ENCODE measurements at places on chromosomes 3 and 15. TPM values are rescaled to one million over a fixed set of nuclear protein-coding genes. Genes with fewer than 3 reads are reported as not detected.
A peak's percentile ranks its signal among the peaks of the same experiment; 100 is the strongest.

DNA sequence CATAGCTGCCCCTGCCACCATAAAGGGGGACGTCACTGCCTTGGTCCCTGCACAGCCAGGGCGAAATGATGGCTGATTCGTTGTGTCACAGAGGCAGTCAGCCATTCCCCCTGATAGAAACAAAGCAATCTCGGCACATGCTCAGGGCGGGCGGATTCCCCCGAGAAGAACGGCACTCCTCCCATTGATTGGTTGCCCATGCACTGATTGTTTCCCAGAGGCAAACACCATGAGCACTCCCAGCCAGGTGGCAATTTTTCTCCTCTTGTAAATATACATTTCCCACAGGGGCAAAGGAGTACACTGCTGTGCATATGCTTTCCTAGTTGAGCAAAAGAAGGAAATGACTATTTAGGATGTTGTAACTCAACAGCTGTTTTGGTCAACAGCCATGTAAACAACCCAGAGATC is 56.5 kb downstream of the KY start:
- DNase-seq: no peak

The PLOD2 gene
- 37.0 TPM for polyA plus RNA-seq

DNA sequence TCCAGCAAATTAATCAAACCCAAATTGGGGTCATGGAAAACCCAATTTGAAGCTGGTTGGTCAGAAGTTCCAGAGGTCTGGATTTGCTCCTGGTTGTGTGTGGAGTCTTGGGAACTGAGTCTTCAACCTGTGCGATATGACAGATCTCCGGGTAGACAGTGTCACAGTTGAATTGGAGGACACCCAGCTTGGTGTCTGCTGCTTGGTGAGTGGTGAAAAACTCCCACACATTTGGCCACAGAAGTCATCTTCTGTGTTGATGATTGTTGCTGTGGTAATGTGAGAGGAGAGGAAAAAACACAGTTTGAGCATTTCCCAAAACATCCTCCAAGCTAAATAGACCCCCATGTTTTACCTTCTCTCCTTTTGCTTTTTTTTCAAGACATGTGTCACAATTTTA is 218.1 kb downstream of the TP63 start:
- no peak for DNase-seq

GRCh38 chr15:52682200-52682599 is 3.0 kb upstream of the ATOSA start:
- DNase-seq: no peak

- DNase-seq: no peak
Measured at GRCh38 chr15:62641825-62642224, 400.7 kb upstream of the TPM1 start.

DNA sequence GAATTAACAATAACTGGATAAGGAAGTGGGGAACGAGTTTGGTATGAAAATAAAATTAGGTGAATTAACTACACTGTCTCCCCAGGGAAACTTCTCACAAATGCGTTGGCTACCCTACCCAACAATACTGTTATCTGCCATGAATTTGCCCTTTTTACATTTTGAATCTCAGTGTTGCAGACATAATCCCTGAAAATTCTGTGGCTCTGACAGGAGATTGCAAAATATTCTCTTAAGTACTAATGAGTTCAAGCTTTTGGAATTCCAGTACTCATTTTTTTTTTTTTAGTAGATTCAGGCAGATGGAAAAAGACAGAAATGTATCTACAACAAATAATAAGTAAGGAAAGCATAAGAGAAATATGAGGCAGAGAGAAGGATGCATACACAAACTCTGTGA is 332.6 kb downstream of the LSAMP start:
- DNase-seq: no peak

The CNTN4 gene
- polyA plus RNA-seq: 5.5 TPM

GRCh38 chr3:25594007-25594502 is 70.7 kb downstream of the TOP2B start:
- DNase-seq: peak; percentile 81

DNA sequence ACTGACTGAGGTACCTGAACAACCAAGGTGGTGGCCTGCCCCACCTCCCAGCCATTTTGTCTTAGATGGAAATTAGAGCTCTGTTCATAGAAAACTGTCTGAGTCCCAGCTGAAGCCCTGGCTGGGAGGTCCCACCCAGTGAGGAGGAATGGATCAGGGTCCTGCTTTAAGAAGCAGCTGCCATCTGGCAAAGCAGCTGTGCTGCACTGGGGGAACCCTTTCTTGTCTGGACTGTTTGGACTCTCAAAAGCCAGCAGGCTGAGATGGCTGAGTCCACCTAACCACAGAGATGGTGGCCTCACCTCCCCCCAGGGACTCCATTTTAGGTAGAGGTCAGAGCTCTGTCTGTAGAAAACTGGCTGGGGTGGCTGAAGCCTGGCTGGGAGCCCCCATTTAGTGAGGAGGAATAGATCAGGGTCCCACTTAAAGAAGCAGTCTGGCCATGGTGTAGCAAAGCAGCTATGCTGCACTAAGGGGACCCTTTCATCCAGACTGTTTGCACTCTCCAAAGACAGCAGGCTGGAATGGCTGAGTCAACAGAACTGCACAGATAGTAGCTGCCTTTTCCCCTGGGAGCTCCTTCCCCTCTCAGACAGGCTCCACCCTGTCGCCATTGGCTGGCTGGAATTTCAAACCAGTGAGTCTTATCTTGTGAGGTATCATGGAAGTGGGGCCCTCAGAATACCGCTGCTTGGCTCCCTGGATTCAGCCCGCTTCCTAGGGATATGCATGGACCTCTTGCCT is 116.9 kb downstream of the EPHA6 start:
- no peak for DNase-seq

DNA sequence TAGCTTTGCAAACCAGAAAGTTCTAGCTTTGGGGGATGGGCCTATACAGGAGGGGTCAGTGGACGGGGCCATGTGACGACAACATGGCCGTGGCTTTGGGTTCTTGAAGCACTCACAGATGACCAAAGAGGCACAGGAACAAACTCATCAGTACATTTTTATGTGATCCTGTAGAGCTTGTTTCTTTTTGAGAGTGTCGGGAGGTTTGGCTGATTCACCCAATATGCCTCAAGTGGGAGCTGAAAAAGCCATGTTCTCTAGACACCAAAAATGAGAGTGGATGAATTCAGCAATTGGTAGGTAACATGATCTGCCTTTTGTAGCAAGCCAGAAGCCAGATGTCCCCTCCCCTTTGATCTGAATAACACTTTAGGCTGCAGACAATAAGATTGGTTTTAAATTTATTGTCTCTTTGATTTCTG is 30.1 kb downstream of the GREM1 start:
- no peak for DNase-seq

- DNase-seq: no peak
Measured at GRCh38 chr3:177601152-177601551, 403.9 kb upstream of the TBL1XR1 start.

- no peak for DNase-seq
Measured at GRCh38 chr3:69165744-69166143, 43.3 kb upstream of the LMOD3 start.

The DAZL gene
- 0.62 TPM for polyA plus RNA-seq

DNA sequence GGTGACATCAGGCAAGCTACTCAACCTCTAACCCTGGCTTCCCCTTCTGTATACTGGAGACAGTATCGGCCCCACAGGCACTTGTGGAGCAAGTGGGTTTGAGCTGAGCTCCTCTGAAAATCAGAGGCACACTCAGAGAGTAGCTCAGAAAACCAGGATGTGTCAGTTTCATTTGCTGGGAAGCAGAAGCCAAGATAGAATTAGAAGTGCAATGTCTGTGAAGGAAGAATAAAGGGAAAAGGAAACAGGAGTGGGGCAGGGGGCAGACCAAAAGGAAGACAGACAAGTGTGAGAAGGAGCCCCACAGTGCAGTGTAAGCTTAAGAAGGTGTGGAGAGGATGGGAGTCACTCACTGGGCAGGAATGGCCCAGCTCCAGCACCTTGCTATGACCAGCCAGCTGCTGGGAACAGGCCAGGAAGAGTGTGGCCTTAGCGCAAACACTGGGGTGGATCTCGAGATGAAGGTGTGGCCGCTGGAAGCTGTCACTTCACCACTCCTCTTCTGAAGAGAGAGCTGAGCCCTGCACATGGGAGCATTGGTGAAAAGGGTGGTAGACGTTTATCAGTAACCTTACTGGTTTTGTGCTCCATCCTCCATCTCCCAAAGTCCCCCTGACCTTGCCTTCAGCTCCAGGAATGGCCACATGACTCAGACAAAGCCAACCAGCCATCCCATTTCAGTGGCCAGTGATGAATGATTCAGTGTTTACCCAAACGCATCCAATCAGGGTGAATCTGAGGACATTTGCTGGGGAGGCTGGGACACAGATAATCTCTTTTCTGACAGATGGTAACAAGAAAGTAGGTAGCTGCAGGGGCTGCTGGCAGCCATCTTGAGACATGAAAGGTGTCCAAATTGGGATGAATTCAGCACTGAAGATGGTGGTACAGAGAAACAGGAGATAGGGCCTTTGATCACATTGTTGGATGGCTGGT is 108.4 kb downstream of the SHQ1 start:
- no peak for DNase-seq

- no peak for DNase-seq
Measured at GRCh38 chr3:72451841-72452240, 396.4 kb downstream of the SHQ1 start.

DNA sequence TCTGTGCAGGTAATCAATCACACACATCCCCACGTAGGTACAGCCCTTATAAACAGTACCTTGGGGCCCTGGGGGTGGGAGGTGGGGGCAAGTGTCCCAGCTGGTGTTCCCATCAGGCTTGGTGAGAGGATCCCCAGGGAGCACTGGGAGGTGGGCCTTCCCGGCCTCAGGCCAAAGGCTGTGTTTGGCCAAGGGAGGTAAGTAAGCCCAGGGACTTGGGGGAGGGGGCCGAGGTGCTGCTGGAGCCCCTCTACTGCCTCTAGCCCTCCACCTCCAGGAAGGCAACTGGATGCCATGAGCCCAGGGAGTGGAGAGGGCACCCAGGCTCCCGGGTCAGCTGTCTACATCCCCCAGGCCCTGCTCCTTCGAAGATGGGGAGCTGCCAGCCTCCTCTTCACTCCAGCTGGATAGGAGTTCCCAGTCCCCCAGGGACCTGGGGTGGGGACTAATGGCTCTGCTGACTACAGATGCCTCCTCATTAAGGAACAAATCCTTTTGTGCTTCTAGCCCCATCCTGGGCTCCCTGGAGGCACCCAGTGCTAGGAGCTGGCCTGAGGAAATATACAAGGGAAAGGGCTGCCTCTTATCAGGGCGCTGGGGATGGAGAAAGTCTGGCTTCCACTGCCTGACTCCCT is 33.1 kb downstream of the RNU5B-1 start:
- DNase-seq: no peak

The TMEM108 gene
- 0.37 TPM for polyA plus RNA-seq

- no peak for DNase-seq
Measured at GRCh38 chr15:62612771-62613170, 429.8 kb upstream of the TPM1 start.

- DNase-seq: peak; percentile 53
Measured at GRCh38 chr3:122322095-122323075, 2.7 kb upstream of the CSTA start.

- DNase-seq: peak; percentile 29
Measured at GRCh38 chr3:89571707-89572106, 464.3 kb downstream of the EPHA3 start.

The RAB27A gene
- polyA plus RNA-seq: 59.5 TPM

GRCh38 chr3:124605781-124606579 is 124.3 kb upstream of the UMPS start:
- no peak for DNase-seq

The WDR93 gene
- polyA plus RNA-seq: not detected
